ENCODE measurements at places on chromosomes 11 and 22.

DNA sequence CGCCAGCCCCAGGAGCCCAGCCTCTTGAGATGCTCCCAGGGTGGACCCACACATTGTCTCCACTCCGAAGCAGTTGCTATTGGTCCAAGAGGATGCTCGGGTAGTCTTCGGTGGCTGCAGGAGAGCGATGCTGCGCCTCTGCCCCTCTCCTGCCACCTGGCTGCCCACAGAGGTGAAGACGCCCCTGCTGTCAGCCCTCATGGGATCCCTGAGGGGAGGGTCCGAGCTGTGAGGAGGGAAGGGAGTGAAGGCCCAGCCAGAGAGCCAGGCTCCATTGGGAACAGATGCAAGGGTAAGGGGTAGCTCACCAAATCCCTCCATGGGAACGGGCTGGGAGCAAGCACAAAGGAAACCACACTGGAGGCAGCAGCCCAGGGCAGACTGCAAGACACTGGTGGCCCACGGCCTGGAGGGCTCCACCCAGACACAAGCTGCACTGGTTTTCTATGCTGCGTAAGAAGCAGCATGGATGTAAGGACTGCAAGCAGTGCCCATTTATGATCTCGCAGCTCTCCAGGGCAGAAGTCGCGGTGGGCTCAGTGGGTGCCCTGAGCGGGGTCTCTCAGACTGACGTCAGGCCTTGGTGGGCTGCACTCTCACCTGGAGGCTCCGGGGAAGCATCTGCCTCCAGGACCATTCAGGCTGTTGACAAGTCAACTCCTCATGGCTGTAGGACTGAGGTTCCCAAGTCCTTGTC is 15.7 kb downstream of the TSPAN32 start:
- DNase-seq = no peak

DNA sequence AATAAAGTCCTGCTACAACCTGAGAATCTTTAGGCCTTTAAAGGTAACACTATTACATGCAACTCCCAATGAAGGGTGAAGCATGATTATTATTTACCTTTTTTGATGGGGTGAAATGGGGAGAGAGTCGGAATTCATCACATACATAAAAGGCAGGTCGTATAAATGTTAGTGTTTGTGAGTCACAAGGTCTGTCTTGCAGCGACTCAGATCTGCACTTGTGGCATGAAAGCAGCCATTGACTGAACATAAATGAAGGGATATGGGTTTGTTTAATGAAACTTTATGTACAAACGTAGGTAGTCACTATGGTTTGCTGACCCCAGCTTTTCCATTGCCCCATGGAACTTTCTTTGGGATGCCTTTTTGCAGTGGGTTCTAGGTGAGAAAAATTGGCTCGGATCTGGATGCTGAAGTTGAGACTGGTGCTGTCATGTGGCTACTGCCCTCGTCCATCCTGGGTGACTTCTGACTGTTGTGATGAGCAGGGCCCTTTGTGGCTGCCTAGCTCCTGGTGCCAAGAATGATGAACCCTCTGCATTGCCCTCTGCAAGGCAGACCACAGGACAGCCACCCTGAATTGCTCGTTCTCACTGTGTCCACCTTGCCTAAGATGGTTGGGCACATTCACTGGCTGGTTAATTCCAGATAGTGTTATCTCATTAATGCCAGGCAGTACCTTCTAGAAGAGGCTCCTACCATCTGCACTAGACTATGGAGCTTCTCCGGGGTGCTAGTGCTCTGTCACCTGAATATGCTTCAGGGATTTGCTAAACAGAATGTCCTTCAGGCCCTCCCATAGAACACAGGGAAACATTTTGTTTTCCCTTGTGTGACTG is 11.3 kb downstream of the GGTLC2 start:
- no peak for DNase-seq

GRCh38 chr22:20563941-20564371 is 56.5 kb downstream of the MED15 start:
- no peak for DNase-seq

DNA sequence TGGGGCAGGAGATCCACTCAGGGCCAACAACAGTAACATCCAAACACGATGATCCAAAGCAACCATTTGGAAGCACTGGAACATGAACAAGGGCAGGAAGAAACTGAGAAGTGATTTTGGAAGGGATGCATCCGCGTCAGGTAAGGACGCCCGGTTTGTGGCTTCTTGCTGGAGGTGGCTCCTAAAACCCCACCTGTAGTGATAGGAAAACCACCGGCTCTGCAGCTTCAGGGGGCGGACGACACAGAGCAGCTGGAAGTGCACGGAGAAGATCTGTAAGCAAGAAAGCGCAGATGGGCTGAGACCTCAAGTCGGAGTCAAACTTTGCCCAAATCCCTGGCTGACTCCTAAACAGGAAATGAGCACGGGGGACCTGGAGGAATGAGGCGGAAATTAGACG is 1066.1 kb downstream of the BRD1 start:
- no peak for DNase-seq

- no peak for DNase-seq
Measured at GRCh38 chr11:2729841-2730240, 30.0 kb upstream of the KCNQ1OT1 start.

DNA sequence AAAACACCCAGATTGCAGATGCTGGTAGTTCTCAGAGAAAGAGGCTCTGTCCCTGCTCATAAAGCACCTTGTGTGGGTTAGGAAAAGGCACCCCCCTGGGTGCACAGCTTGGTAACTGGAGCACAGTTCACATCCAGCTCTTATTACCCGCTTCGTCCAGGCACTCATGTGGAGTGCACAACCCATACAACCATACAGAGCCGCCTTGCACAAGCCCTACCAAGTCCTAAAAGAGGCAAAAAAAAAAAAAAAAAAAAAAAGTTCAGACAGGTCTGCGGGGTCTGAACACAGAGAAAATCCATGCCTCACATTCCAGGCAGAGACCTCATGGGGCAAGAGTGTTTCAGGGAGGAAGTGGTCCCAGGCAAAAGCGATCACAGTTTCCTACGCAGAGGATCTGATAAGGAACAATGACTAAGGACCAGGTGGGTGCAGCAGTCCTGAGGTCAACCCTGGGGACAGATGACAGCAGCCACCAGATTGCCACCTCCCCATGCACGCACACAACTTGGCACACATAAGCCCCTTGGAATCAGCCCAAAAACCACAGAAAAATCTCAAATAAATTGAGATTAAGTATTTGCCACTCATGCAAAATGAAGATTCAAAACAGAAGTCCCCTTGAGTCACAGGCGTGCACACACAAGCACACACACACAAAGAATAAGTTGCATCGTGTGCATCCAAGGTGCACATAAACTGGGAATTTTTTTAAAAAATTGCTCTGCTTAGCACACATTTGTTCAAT is 12.3 kb downstream of the MB start:
- DNase-seq = no peak

- DNase-seq = no peak
Measured at GRCh38 chr22:50605613-50606074, 5.1 kb downstream of the MAPK8IP2 start.

- no peak for DNase-seq
Measured at GRCh38 chr11:71326328-71326940, 74.1 kb upstream of the SHANK2 start.

DNA sequence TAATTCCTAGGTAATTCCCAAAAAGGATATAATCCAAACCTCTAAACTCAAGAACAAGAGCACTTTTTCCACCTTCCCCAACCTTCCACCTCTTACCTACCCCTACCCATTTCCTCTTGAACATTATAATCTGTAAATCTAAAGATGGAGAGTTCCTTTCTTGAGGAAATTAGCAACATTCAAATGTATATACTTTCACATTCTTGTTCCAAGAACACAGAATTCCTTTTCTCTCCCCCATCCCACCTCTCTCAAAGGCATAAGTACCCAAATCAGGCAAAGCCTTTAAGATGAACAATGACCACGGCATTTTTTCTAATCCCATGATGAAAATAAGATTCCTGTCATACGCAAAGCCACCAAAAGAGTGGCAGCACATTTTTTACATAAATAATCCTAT is 18.3 kb downstream of the RRAS2 start:
- no peak for DNase-seq

GRCh38 chr11:102603091-102603490 is 22.0 kb downstream of the MMP20 start:
- no peak for DNase-seq

DNA sequence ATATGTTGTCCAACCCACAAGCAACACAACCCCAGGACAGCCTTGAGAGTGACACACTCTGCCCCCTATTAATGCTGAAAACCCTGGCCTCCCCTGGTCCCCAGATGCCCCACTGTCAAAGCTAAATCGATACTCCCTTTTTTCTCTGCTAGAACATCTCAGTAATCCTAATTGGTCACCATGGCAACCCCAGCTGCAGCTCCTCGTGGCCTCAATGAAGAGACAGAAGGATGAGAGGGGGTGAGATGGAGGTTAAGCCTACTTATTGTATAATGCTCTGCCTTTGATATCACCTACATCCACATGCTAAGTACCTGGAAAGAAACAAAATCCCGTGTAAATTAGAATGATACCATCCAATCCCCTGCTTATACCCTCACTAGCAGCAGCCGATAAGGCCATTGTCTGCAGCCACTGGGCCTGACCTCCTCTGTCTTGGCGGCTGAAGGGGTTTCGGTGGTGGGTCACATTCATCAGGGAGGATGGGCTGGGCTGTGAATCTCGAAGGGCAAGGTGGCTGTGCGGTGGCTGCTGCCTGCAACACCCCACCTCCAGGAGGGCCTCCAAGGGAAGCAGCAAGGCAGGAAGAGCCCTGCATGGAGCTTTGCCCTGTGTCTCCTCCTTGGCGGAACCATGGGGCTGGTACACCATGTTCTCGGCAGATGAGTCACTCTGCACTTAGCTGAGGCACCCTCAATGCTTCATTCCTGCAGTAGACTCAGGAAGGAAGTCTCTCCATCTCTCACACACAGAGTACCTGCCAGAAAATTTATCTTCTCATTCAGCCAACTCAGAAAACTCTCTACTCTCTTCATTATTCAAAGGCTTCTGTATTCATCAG is 399.5 kb downstream of the BUD13 start:
- no peak for DNase-seq

- DNase-seq = no peak
Measured at GRCh38 chr11:81377418-81377817, 1356.2 kb downstream of the FAM181B start.

DNA sequence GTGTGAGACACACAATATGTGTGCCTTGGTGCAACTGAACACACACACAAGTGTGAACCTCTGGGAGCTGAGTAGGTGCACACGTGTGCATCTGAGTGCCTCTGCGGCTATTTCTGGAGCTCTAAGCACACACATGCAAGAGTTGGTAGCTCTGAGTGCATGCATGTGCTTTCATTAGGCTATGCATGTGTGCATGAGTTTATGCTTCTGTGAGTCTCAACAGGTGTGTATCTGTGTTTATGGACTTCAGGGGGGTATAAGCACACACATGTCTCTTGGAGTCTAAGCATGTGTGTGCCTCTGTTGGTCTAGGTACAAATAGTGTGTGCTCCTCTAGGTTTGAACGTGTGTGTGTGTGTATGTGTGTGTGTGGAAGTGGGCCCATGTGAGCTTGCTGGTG is 25.8 kb downstream of the SLC22A12 start:
- DNase-seq = no peak

- no peak for DNase-seq
Measured at GRCh38 chr11:109507836-109508561, 86.0 kb downstream of the C11orf87 start.

- DNase-seq = no peak
Measured at GRCh38 chr11:128066399-128066798, 521.0 kb downstream of the ETS1 start.

- DNase-seq = no peak
Measured at GRCh38 chr11:108369064-108369463, 98.3 kb downstream of the C11orf65 start.

GRCh38 chr11:78424334-78425270 is 7.0 kb upstream of the GAB2 start:
- DNase-seq = no peak

Data from SHP77 treated with DMSO at 0.1 percent for 48 hours (cell line).